ENCODE measurements at places on chromosomes 7 and 10.

DNA sequence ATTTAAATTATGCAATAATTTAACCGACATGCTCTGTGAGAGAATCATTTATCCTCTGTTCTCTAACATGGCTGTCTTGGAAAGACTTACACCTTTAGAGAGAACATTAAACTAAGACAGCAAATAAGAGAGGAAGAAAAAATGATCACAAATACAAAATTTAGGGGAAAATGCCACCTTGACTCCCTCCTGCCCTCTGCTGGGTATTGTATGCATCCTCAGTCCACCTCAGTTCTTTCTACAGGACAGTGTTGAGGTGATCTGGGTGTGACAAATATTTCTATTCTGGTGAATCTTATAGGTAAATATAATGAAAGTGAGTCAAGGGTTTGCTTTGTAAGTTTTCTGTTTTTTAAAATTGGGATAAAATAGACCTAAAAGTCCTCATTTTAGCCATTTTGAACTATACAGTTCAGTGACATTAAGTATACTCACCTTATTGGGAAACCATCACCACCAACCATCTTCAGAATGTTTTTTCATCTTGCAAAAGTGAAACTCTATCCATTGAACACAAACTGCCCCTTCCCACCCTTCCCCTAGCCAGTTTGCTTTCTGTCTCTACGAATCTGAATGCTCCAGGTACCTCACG, 61.5 kb upstream of the ELMO1 start:
- peak; percentile 15 for DNase-seq

DNA sequence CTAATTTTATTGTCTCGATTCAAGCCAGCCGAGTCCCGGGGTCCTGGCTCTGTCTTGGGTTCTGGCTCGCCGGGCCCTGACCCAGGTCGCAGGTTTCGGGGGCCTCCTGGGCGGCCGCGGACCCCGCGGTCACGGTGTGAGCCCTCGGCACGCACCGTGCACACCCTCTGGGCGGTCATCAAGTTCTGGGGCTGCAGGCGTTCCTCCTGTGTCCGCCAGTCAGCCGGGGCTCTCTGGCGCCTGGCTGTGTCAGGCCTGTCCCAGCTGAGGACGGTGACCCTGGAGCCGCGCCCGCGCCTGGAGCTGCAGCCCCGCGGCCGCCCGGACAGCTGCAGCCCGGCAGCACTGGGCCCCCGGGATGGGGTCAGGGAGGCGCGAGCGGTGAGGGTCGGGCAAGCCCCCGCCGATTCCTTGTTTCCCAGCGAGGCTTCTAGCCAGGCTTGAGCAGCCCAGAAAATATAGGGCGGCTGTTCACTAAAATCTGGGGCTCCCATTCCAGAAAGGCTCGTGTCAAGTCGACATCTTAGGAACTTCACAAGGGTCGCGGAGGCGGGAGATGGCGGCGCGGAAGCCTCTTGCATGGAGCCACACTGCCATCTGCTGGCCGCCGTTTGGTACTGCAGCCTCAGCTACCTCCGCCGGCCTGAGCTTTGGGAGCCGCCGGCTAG, 4.2 kb upstream of the HOXA7 start:
- DNase-seq, result peak; percentile 96

DNA sequence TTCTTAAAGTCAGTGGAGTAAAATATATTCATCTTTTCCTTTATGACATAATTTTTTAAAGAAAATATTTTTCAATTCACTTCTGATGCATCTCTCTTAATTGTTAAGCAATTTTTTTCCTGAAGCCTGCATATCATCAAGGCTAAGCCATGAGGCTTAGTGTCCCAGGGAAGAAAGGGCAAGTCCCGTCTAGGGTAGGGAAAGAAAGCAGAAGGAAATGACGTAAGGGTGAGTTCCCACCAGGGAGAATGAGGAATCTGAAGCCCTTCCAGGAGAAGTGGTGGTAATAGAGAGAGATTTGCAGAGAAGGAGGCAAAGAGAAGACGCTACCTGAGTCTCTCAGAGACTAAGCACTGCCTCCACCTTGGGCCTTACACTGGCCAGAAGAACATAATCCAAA, 96.8 kb upstream of the NFE2L3 start:
- DNase-seq, result no peak

GRCh38 chr10:116097239-116097784, 175.7 kb downstream of the GFRA1 start:
- DNase-seq, result no peak

- DNase-seq, result no peak
These were observed 90.0 kb upstream of the MYL10 start for GRCh38 chr7:101719123-101719470.

- DNase-seq, result no peak
These were observed 437.5 kb upstream of the GHITM start for GRCh38 chr10:83701799-83702198.

- no peak for DNase-seq
These were observed 58.6 kb upstream of the BAIAP2L1 start for GRCh38 chr7:98459529-98459928.

- DNase-seq, result no peak
These were observed 58.5 kb upstream of the FOXP2 start for GRCh38 chr7:114356133-114356532.

GRCh38 chr10:46541017-46541661, 15.3 kb downstream of the GPRIN2 start:
- peak; percentile 71 for DNase-seq

- DNase-seq, result no peak
These were observed 14.3 kb downstream of the BPGM start for GRCh38 chr7:134660961-134661376.

GRCh38 chr7:131298608-131298992, 29.1 kb upstream of the MKLN1 start:
- no peak for DNase-seq

GRCh38 chr7:88046839-88047573, 113.0 kb downstream of the ADAM22 start:
- DNase-seq, result no peak

DNA sequence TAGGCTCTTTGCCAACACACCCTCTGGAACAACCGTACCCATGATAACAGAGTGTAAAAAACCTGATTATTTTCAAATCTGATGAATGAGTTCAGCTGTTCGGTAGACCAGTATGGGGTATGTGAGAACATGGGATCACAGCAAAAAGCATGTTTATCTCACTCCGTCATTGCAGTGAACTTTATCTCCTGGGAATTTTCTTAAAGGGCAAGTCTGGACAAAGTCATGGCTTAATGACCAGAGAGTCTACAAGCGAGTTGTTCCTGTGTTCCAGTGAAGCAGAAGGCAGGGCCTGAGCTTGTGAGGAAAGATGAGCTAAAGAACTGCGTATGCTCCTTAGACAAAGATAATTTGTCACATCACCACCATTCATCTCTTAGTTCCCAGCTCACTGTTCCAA, 219.7 kb downstream of the TRIL start:
- no peak for DNase-seq

- no peak for DNase-seq
These were observed 20.8 kb upstream of the ERVW-1 start for GRCh38 chr7:92498557-92498956.

- DNase-seq, result no peak
These were observed 913.9 kb upstream of the AUTS2 start for GRCh38 chr7:68684246-68684839.

GRCh38 chr10:113879691-113880090, 25.2 kb downstream of the NHLRC2 start:
- no peak for DNase-seq

- DNase-seq, result no peak
These were observed 708.7 kb downstream of the SUGCT start for GRCh38 chr7:40843338-40843985.

GRCh38 chr7:136677471-136678365, 190.7 kb upstream of the CHRM2 start:
- DNase-seq, result no peak

GRCh38 chr10:94076325-94076841, 82.7 kb downstream of the PLCE1 start:
- DNase-seq, result peak; percentile 23

- DNase-seq, result no peak
These were observed 26.4 kb downstream of the PARP12 start for GRCh38 chr7:140036224-140036962.

GRCh38 chr10:26821699-26822570, 38.8 kb downstream of the ABI1 start:
- DNase-seq, result no peak

- no peak for DNase-seq
These were observed 59.3 kb downstream of the BMPER start for GRCh38 chr7:33964417-33965182.

DNA sequence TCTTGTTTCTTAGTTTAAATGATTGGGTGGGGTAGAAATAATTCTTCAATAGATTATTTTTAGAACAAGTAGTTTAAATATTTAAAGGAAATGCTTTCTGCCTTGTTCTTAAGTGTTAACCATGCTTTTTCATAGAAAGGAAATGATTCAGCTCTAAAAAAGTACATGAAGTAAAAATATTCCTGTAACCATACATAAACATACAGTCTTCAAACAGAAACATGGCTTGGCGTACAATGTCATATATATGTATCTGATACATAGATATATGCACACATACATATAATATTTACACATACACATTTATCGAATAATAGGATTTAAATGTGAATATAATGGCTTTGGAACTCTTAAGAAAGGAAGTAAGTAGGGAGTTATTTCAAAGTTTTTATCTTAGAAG, 84.4 kb downstream of the RUNDC3B start:
- no peak for DNase-seq

DNA sequence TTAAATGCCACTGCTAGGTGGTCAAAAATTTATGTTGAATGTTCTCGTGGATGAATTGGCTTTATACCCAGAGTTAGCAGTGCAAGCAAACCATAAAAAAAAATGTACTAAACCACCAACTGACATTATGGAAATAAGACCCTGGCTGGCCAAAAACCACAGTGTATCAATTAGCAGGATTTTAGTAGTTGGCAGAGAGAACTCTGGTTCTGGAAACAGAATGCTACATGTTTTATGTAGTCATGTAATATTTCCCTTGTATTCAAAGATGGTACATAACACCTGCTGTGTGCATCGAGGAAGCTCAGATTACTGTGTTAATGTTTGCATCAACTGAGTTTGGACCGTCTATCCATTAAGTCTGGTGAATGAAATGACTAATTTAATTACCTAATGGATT, 618.5 kb downstream of the CCSER2 start:
- DNase-seq, result no peak

DNA sequence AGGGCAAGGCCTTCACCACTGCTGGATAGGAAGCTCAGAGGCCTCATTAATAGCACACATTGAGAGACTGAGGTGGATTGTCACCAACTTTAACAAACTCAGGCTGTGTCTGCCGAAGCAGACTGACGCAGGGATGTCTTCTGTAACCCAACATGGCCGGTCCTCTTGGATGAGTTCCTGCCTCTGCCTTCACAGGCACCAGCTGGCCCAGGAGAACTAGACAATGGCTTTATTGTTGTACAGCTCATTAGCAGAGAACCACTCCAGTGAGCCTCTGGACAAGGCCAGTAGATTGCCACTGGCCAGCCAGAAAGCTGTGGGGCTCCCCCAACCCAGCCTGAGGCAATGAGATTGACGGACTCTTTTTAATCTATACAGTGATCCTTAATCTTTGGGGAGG, 9.4 kb downstream of the NODAL start:
- DNase-seq, result no peak

- DNase-seq, result no peak
These were observed 81.8 kb downstream of the MALSU1 start for GRCh38 chr7:23380961-23381360.
